ENCODE measurements at places on chromosomes 3 and 15. TPM values are rescaled to one million over a fixed set of nuclear protein-coding genes. Genes with fewer than 3 reads are reported as not detected.

GRCh38 chr3:165148876-165149441, 47.2 kb downstream of the SLITRK3 start:
- no peak for DNase-seq

- DNase-seq: no peak
Observed at GRCh38 chr15:94265982-94266381, 34.6 kb downstream of the MCTP2 start.

- DNase-seq: no peak
Observed at GRCh38 chr15:81050805-81051204, 50.1 kb downstream of the TLNRD1 start.

- peak; percentile 32 for DNase-seq
Observed at GRCh38 chr15:79007066-79007465, 62.2 kb upstream of the CTSH start.

GRCh38 chr3:197730200-197730599, 6.5 kb downstream of the RUBCN start:
- no peak for DNase-seq

- no peak for DNase-seq
Observed at GRCh38 chr3:82685761-82686160, 924.3 kb upstream of the GBE1 start.

DNA sequence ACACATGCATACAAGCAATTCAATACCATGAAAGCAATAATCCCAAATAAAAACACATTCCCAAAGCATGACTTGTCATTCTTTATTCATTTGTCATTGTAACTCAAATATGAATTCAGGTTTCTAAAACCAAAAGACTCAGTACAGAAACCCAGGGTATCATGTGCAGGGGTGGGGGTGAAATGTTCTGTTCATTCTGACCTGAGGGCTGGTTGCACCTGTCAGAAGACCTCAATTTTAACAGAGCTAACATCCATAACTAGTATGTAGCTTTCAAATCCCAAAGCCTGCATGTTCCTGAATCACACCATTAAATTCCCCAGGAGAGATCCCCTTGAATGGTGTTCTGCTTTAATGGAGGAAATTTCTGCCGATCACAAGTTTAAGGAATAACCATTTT, 738.7 kb downstream of the MCTP2 start:
- DNase-seq: no peak

DNA sequence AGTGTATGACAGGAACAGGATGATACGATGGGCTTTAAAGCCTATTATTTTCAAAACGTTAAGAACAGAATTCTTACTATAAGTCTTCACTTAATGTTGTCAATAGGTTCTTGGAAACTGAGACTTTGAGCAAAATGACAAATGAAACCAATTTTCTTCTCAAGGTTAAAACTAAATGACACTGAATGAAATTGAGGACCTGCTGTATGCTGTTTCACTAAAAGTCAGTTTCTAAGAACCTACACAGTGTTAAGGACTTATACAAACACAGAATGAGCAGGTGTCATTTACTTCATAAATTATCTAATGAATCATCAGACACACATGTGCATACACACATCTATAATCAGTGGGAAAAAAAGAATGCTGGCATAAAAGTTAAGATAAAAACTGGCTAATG, 106.9 kb downstream of the RFTN1 start:
- DNase-seq: no peak

- DNase-seq: no peak
Observed at GRCh38 chr3:38002291-38002876, 11.8 kb downstream of the VILL start.

GRCh38 chr3:134029256-134029733, 430 bp downstream of the SLCO2A1 start:
- no peak for DNase-seq

DNA sequence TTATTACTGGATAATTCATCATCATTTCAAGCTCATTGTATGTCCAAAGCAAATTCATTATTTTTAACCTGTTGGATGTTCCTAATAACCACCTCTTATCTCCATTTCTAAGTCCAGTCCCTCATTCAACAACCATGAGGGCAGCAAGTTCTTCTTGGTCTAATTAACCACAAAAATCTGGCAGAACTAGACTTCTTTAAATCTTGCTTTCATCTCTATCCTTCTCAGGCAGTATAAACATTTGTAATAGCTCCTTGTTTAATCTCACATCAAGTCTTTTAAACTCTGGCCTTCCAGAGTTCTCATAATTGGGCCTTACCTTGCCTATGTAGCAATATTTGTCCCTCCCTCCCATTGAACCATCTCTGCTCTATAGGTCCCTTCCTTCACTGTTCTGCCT, 17.0 kb upstream of the GHSR start:
- no peak for DNase-seq

DNA sequence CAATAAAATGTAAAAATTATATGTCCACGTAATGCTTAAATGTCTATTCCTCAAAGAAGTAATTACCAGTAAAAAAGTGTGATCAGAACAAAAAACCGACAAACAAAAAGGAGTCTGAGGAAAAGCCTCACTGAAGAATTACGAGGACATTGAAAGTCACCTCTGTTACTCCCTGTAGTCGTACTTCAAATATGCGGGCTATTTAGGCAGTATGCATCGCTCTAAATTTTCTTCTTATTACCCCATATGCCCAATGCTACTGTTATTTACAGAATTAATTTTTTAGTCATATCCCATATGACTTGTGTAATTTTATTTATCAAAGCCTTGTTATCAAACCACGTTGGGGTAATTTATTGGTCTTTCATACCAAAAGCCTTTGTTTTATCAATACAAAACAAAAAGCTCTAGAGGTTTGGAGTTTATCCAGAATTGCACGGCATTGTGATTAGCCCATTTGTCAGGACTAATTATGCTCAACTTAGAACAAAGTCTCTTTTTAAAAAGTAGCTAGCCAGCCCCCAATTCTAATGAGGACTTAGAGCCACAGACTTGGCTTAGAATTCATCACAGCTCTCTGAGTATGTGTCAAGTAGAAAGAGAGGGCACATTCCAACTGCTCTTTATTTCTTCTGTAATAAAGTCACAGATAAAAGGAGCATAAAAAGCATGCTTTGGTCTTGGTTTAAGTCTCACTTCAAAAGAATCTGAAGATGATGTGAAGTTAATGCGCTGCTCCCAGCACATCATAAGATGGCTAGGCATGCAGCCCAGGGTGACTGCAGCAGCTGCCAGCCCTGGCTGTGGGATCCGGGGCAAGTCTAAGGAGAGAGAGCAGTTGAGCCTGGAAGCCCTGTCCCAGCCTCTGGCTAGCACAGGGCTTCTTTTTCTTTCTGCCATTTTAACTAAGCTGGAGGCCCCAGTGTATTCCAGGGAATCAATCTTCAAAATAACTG, 521.0 kb downstream of the GABRG3 start:
- no peak for DNase-seq

GRCh38 chr15:53218666-53219580, 428.8 kb upstream of the ONECUT1 start:
- no peak for DNase-seq

CCDC54 gene
- total RNA-seq: not detected

P2RY13 gene
- total RNA-seq: 4.8 TPM

DNA sequence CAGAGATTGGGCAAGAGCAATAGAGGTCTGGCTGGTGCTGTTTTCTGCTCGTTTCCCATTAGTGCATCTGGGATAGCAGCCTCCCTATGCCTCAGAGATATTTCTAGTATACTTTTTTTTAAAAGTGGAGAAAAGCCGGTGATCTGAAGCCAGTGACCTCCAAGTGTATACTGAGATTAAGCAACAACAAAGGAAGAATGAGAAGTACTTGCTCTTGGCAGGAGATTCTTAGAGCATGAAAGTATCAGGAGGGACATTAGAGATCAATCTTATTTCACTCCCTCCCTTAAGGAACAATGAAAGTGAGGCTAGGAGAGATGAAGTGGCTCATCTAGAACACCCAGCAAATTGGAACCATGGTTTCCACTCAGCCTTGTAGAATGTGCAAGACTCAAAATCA, 423.3 kb downstream of the SOX2 start:
- no peak for DNase-seq

DNA sequence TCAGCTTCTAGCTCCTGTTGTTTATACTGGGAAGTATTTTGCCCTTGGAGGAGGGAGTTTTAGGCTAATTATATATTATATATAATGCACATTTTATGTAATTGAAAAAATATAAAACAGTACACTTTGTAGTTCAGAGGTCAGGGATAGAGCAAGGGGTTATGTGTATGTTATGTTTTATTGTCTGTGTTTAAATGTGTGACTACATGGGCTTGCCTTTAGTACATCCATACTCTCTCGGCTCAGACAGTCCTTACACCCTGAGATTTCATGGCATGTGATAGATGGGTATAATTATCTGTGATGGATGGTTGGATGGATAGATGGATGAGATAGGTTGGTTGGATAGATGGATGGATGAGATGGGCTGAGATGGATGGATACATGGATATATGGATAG, 17.4 kb upstream of the ST3GAL6 start:
- DNase-seq: no peak

DNA sequence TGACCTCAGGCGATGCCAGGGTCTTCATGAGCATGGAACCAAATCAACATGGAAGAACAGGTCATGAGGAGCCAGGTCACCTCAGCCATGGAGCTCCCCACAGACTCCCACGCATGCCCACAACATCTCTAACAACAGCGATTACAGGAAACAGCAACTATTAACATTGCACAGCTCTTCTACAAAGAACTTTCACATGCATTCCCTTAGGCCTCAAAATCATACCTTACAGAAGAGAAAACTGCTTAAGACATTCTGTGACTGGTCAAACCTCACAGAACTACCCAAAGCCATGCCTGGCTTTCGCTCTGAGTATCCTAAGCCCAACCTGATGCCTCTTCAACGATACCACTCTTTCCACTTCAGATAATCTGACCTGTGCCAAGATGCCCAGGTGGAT, 117.8 kb downstream of the OXNAD1 start:
- no peak for DNase-seq

DNA sequence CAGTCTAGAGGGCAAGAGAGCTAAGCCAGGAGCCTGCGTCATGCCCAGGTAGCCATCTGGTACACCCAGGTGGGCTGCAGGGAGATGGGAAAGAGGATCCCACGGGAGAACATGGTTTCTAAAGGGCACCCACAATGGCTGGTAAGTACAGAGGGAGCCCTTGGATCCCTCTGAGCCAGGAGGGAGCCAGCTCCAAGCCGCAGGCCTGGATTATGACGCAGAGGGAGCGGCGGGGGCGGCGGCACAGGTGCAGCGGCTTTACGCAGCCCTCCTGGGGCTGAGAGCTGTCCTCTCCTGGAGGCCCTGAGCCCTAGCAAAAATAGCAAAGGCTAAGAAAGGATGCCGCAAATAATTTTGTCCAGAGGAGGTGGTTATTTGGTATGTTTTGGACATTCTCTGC, 2.8 kb downstream of the CAV3 start:
- no peak for DNase-seq

GRCh38 chr3:127637971-127638370, 9.0 kb downstream of the PODXL2 start:
- no peak for DNase-seq

PLSCR5 gene
- not detected for total RNA-seq

DNA sequence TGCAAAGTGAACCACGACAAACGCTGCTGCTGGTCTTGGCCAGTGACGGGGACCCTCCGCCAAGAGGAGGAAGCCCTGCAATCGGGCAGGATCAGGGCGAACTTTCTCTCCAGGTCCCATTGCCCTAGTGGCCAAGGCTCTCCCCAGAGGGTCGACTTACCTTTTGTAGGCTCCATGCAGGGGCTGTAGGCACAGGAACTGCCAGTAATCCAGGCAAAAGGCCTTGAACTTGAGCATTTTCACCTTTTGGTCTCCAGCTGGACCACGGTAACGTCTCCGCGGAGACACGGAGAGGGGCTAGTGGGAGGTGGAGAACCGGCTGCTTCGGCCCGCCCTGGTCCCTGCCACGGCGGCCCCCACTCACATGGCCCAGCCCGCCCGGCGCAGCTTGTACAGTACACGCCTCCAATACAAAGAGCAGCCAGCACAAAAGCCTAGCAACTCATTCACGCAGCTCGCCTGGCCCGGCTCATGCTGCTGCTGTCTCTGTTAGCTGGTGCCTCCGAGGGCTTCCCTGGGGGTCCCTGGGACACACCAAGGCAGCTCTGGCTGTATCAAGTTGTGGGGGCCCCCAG, 31.0 kb downstream of the IQSEC1 start:
- no peak for DNase-seq

DNAJB8 gene
- total RNA-seq: not detected

DNA sequence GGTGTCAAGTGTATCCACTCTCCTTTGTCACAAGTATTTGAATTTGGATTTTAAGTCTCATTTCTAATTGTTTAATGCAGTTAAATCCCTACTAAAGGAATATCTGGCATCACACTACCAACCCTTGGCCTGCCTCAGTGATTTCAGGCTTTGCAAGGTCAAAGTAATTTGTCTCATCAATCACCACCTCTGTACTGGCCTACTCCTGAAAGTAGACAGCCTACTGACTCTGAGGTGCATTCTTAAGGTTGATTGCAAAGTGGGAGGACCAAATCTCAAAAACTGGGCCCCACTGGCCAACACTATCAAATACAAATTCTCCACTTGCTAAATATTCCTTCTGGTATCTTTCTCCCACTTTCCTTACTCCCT, 851 bp upstream of the TEX55 start:
- no peak for DNase-seq

DNA sequence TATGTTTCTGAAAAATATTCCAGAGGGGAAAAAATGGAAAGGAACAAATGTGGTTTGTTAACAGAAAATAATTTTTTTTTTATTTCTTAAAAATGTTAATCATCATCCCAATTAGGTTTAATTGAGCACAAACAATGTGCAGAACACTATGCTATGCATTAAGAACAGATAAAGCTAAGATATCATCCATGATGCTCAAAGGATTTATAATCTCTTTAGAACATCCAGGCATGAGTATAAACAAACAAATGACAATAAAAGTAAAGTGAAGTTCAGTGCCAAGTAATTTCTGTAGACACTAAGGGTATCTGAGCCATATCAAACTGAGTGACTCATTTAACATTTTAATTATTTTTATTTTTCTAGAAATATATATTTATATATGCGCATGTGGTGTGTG, 732.2 kb downstream of the NAALADL2 start:
- no peak for DNase-seq

DNA sequence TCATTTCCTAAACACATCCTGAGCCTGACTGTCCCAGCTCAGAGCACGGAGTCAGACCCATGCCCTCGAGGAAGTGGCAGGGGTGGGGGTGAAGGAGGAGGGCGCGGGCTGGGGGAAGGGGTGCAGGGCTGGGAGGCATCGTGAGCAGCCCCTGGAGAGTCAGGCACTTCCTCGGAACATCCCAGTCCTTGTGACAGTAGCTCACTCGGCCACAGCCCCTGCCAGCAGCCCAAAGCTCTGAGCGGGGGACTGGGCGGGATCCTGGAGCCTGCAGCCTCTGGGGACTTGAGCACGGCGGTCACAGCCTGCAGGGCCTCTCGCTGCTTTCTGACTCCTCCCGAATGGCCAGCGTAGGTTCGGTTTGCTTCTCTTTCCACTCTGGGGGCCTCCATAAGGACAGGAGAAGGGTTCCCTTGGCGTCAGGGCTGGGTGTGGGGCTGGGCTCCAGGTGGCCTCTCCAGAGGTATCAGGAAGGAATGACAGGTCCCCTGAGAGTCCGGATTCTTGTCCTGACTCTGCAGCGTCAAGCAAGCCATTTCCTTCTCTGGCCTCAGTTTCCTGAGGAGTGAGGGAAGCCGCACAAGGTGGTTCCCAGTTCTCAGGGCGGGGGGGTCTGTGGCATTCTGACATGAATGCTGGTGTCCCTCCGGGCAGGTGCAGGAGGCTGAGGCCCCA, 20.9 kb downstream of the PSTPIP1 start:
- no peak for DNase-seq
